ENCODE measurements at places on chromosomes 16 and 17. TPM values are rescaled to one million over a fixed set of nuclear protein-coding genes. Genes with fewer than 3 reads are reported as not detected.

The MNT gene
- 10.1 TPM for total RNA-seq

The GP1BA gene
- not detected for total RNA-seq

The CPHXL2 gene
- not detected for total RNA-seq

The SPECC1 gene
- 8.5 TPM for total RNA-seq

DNA sequence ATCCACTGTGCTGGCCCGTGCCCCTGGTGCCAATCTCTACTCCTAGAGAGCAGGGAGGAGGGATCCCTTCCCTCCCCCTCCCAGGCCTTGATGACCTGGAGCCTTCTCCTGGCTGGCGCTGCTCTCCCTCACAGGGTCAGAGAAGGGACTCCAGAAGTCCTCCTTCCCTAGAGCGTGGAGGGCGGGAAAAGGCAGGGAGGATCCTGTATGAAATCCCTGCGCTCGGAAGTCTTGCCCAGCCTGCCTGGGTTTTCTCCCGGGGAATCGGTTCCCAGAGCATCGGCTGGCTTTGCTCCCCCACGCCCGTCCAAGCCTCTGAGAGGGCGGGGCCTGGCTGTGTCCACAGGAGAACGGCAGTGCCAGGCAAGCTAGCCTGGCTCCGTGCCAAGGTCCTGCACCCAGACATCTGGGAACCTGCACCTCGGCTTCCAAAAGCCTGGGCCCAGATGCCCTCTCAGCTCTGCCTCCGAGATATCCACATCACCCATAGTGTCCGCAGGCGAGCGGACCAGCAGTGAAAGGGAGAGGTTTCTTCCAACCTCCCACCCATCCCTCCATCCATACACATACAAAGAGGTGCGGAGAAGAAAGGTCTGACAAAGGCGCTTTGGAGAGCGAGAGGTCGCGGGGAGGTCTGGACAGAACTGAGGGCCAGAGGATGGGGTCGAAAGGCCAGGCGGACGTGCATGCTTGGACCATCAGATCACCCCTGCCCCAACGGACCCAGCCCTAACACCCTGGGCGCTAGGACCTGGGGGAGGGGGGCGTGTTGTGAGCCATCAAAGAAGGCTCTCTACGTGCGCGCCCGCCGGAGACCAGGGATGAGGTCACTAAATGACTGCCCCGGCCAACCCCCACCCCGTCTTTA is 1.1 kb downstream of the MPP2 start:
- DNase-seq, result peak; percentile 83

DNA sequence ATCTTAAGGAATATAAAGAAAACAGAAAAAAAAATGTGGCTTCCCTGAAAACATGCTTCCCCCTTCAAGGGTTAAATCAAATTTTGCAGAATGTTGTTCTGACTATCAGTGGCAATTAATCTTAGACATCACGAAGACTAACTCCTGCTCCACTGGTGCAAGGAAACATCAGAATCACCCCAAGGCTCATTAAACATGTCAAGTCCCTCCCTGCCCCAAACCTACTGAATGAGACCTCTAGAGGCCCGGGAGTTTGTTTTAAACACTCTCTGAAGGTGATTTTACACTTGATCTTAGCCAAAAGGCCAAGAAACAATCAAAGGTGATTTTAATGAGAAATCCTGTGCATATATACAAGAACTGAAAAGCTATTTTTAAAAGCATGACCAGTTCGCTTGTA is 18.3 kb downstream of the PSME3IP1 start:
- DNase-seq, result no peak

DNA sequence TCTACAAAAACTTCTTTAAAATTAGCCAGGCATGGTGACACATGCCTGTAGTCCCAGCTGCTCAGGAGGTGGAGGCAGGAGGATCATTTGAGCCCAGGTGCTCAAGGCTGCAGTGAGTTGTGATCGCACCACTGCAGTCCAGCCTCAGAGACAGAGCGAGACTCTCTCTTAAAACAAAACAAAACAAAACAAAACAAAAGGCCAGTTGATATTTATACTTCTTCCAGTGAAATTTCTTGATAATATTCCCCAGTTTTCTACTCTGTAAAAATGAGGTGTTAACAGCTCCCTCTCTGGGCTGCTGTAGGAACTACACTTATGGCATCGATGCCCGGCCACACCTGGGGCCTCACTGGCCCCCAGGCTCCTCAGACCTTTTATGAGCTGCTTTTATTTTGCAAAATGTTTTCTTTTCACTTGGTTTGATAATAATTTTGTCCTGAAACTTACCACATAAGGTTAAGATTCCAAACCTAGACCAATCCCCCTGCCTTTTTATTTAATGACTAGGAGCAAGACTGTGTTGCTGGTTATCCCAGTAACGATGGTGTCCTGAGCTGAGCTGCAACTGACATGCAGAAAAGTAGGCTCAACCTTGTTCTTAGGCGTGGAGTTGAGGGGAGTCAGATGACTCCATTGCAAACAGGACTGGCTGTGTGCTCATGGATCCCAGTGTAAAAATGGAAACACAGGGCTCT is 17.6 kb downstream of the MAPK8IP3 start:
- DNase-seq, result no peak

GRCh38 chr17:73423159-73423715 is 111.4 kb upstream of the CDC42EP4 start:
- DNase-seq, result no peak

DNA sequence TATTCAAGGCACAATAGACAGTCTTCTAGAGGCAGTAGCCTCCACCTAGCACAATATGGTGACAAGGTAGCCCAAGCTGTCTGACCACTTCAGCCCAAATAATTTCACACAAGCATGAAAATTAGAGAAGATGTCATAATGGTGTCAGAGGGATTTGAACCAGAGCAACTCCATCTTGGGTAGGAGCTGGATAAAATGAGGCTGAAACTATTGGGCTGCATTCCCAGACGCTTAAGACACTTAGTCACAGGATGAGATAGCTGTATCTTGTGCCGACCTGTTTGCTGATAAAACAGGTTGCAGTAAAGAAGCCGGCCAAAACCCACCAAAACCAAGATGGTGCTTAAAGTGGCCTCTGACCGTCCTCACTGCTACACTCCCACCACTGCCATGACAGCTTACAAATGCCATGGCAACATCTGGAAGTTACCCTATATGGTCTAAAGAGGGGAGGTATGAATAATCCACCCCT is 192.6 kb downstream of the CPPED1 start:
- no peak for DNase-seq

DNA sequence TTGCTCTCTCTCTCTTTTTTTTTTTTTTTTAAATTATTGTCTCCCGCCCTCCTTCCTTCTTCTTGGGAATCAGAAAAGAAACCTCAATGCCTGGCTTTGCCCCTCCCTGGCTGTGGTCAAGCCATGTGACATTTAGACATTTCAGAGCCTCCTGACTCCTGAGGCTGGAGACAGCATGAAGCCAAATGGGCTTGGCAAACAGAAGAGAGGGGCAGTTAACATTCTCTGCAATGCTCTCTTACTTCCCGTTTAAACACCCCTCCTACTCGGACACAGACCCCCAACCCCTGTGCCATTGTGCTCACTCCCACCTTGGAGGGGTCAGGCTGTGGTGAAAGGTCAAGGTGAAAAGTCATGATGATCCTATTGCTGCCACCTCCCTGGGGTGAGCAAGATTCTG is 14.7 kb upstream of the MEOX1 start:
- no peak for DNase-seq

GRCh38 chr16:4800290-4801041 is 2.0 kb downstream of the ROGDI start:
- peak; percentile 80 for DNase-seq

- no peak for DNase-seq
These were observed 10.6 kb downstream of the PHF12 start for GRCh38 chr17:28940675-28941074.

GRCh38 chr17:48492401-48493298 is 38.2 kb downstream of the HOXB1 start:
- peak; percentile 82 for DNase-seq

DNA sequence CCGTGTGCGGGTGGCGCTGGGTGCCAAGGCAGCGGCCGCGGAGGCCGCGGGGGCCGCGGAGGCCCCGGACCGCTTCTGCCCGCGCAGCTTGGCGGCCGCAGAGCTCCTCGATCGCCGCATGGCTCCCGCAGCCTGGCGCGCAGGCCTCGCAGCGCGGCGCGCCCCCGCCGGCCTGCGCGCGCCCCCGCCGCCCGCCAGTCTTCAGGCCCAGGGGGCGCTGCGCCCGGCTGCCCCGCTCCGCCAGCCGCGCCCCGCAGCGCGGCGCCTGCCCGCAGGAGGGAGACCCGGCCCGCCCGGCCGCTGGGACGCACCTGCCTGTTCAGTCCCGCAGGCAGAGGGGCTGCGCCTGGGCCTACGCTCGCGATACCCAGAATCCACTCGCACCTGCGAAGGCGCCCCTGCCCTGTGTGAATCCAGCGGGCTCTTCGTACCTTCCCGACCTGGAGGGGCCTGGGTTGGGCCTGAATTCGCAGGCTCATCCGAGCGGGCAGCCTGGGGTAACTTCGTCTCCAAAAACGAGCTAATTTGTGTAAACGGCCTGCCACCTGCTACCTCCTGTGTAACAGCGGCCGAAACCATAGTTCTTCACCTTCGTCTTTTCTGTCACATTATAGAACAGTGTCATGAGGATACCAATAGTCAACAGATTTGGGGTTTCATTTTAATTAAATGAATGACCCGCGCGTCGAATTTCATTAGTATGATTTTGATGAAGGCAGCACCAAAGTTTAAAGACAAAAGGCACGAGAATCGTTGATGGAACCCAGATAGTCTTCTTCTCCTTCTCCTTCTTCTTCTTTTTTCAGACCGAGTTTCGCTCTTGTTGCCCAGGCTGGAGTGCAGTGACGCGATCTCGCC is at the start of gene CENPV:
CENPV (minus strand) TSS at position 153 of the 858 bp plus-strand sequence; CDS start at position 120, 33 bp downstream.
- DNase-seq, result peak; percentile 57

DNA sequence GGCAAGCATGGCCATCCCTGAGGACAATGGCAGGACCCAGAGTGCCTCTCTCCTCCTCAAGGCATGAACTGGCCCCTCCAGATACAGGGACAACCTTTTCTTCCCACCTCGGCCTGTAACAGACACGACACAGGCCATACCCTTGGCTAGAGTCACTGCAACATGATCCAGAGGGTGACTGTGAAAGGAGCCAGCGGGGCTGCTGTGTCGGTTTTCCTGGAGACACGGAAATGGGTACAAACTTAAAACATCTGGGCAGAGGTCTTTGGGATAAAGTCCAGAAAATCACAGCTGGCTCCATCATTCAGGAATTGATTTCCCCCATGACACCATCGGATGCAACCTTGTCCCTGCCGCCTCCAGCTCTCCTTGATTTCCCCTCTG is 5.3 kb downstream of the CEP295NL start:
- DNase-seq, result no peak

DNA sequence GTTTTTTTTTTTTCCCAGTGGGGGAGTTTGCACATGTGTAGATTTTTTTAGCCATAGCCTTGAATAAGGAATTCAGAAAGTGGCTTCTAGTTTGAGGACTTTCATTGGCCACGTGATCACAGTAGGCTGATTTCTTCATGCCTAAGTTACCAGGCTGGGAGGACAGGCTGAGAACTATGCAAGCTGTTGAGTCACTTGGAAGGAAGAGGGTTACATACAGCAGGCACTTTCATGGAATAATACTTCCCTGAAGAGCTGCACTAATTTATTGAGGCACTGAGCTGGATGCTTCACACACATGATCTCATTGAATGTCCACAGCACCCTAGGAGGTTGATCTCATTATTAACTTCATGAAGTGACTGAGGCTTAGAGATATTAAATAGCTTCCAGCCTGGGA is 22.8 kb downstream of the PRKCB start:
- no peak for DNase-seq

- DNase-seq, result no peak
These were observed 221.4 kb downstream of the MAF start for GRCh38 chr16:79379095-79379494.

DNA sequence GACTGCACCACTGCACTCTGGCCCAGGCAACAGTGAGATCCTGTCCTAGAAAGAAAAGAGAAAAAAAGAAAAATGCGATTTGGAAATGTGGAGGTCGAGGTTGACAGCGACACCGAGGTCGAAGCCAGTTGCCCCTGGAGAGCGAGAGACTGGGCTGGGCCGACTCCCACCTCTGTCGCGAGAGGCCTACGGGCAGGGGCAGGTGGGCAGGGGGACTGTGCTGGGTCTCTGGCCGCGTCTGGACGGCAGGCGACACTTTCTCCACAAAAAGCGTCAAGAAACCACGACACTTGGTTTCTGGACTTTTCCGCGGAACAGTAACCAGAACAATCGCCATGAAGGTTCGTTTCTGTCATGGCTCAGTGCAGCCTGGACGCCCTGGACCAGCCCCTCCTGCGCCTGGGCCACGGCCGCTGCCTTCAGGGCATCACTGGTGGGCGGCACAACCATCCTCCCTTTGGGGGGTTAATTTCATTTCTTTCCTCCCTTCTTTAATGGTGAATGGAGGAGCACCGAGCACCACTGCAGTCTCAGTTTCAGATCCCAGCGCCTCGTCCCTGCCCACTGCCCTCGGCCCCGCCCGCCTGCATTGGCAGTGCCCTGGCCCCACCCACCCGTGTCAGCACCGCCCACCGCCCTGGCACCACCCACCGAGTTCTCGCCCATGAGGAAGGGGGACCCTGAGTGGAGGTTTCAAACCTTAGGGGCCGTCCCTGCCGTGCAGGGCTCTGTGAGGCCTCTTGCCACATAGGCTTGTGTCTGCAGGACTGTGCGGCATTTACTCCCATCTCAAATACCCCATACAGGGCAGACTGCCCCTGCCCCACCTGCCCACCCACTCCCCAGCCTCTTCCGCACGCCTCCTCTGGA is 18.5 kb upstream of the CDH15 start:
- DNase-seq, result no peak

DNA sequence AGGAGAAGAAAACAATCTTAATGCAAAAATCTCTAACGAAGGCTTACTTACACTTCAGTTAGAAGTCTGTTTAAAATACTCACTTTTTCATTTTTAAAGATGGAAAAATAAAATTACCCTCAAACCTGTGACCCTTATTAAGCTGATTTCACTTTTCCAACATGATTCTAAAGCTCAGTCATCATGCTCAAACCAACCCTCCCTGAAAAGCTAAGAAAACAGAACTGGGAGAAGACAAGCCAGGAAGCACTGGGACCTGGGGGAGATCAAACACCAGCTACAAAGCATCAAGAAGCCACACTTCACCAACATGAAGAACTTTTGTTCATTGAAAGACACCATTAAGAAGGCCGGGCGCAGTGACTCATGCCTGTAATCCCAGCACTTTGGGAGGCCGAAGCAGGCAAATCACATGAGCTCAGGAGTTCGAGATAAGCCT is 88.8 kb downstream of the LITAF start:
- no peak for DNase-seq

- DNase-seq, result no peak
These were observed 92.4 kb downstream of the YPEL2 start for GRCh38 chr17:59423903-59424302.

Measured in Right ventricle myocardium superior (tissue), 1 donor.